Activated naive CD4-positive, alpha-beta T cell (primary cell): ENCODE measurements at places on chromosomes 5 and 9.
A peak's percentile ranks its signal among the peaks of the same experiment; 100 is the strongest.

DNA sequence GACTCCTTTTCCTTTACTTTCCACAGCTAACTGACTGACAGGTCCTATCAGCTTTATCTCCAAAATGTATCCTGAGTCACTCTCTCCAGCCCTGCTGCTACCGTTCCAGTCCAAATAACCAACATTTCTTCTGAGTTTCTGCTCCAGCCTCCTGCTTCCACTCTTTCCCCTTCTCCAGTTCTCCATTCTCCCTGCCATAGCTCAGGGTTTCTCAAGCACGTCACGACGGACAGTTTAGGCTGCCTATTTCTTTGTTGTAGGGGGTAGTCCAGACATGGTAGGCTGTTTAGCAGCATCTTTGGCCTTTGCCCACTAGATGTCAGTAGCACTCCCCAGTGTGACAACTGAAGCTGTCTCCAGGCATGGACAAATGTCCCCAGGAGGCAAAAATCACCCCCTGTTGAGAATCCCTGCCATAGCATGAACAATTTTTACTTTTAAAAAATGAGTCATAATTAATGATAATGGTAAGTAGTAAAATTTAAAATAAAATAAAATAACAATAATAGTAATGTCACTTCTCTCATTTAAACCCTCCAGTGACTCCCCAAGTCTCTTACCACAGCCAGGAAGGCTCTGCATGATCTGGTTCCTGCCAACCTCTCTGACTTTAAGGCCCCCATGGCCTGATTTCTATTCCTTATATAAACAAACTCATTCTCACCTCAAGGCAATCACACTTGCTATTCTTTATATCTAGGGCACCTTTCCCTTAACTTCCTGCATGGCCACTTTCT lies 105.4 kb upstream of the FER start:
- peak; percentile 1 for DNase-seq

DNA sequence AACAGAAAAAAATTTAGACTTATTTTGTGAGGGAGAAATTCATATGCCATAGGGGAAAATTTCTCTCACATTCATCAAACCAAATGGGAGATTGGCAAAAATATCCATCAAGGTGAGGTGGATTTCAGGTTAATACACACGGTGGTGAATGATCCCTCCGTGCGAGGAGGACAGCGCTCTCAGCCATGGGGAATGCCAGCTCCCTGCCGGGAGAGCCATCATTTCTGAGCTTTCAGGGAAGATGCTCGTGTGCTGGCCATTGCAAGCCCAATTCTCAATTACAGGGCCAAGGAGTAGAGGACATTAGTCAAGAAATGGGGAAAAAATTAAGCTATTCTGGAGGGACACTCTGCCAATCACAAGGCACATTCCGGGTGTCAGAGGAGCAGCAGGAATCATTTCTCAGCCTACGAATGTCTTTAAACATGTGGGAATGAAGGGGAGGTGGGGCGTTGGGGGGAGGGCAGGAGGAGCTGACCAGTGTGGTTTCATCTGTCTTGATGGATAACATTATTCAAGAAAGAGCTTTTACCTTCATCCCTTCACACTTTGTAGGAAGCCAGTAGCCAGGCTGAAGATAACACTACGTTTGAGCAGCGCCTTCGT lies 165.5 kb downstream of the DAB2IP start:
- DNase-seq, result no peak

- DNase-seq, result no peak
Observed at GRCh38 chr9:107488375-107489143, 1.0 kb downstream of the KLF4 start.

GRCh38 chr5:166979307-166979895 lies 1312.0 kb upstream of the WWC1 start:
- no peak for DNase-seq

DNA sequence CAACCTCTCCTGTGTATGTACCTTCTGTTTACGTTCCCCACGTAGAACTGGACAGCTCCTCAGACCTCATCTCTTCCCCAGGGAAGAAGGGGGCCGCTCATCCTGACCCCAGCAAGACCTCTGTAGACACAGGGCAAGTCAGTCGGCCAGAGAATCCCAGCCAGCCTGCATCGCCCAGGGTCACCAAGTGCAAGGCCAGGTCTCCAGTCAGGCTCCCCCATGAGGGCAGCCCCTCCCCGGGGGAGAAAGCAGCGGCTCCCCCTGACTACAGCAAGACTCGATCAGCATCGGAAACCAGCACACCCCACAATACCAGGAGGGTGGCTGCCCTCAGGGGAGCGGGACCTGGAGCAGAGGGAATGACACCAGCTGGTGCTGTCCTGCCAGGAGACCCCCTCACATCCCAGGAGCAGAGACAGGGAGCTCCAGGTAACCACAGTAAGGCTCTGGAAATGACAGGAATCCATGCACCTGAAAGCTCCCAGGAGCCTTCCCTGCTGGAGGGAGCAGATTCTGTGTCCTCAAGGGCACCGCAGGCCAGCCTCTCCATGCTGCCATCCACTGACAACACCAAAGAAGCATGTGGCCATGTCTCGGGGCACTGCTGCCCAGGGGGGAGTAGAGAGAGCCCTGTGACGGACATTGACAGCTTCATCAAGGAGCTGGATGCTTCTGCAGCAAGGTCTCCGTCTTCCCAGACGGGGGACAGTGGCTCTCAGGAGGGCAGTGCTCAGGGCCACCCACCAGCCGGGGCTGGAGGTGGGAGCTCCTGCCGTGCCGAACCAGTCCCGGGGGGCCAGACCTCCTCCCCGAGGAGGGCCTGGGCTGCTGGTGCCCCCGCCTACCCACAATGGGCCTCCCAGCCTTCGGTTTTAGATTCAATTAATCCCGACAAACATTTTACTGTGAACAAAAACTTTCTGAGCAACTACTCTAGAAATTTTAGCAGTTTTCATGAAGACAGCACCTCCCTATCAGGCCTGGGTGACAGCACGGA lies 86.7 kb downstream of the GOLPH3 start:
- DNase-seq, result no peak

GRCh38 chr5:31477516-31477915 lies 54.4 kb downstream of the DROSHA start:
- DNase-seq, result no peak

GRCh38 chr9:95021166-95021886 lies 294.8 kb downstream of the AOPEP start:
- DNase-seq, result no peak

GRCh38 chr9:88742483-88742882 lies 207.5 kb downstream of the NXNL2 start:
- no peak for DNase-seq

- DNase-seq, result peak; percentile 6
Observed at GRCh38 chr9:126490871-126491567, 122.7 kb upstream of the LMX1B start.

GRCh38 chr9:129464972-129465833 lies 155.7 kb downstream of the C9orf50 start:
- no peak for DNase-seq

- DNase-seq, result no peak
Observed at GRCh38 chr9:117407436-117408022, 7.3 kb downstream of the ASTN2 start.

DNA sequence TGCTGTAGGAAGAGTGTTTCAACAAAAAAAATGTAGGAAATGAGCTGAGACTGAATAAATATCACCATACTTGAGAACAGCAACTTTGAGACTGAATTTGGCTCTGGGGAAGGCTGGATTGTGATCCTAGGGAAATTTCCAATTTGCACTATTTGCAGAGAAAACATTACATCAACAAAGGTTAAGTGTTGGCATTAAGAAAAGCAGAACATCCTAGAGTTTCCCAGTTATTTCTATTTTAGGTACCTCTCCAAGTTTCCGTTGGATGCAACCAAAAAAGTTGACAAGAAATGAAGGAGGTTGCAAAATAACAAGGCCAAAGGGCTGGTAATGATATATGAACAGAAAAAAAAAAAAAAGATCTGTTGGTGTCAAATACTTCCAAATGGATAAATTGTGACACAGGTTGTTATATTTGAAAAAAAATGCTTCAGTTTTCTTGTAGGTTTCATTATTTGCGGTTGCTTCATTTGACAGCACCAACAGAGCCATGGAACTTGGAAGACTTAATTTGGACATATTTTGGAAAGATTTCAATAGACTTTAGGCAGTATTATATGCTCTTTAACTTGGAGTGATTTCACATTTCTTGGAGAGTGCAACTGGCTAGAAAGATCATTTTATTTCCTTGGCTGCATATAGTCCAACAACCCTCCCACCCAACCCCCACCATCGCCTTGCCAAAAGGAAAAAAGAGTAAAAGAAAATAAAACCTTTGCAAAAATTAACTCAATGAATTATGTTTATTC lies 230.8 kb downstream of the ZNF608 start:
- DNase-seq, result no peak

DNA sequence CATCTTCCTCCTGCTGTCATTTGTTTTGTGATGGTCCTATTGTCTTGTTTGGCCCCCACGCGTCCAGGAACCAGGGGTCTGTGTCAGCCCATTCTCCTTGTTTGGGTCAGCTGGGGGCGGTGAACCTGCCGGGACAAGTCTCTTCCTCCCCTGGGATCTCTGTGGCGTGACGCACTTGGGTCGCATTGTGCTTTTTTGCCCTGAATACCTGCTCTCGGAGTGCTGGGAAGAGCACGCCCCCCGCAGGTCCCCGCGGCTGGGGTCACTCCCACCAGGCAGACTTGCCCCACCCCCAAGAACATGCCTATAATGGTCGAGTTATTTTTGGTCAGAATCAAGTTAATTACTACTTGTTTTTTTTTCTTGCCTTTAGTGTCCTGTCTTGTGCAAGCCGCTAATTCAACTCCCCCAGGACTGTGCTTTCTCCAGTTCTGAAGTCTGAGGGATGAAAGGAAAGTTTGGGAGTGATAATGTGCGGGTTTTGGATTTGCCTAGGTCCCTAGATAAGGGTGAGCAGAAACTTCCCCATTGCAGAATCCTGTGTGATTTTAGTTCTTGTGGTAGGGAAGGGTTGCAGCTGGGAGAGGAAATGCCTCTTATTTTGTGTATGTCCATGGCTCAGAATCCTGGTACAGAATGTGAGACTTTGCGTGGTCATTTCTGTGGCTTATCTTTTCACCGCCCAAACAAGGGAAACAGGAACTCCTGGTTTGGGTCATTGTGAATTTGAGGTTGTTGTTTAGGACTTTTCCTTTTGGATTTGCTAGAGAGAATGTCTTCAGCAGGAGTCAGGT lies 789 bp downstream of the ACER2 start:
- no peak for DNase-seq

DNA sequence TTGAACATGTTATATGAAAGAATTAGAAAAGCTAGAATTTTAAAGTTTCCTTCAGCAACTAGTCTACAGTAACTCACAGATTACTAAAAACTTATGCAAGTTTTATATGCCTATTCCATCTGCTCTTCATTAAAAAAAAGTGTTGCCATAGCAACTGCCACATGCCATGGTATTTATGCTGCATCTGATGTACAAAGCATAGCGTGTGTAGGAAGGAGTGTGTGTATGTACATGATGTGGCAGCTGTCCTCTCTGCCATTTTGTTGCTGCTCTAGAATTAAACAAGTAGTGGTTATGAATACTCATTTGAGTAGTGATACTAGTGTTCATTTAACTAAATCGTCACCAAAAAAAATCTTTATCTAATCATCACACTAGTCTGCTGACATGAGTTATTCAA lies 593.5 kb downstream of the CETN3 start:
- no peak for DNase-seq

DNA sequence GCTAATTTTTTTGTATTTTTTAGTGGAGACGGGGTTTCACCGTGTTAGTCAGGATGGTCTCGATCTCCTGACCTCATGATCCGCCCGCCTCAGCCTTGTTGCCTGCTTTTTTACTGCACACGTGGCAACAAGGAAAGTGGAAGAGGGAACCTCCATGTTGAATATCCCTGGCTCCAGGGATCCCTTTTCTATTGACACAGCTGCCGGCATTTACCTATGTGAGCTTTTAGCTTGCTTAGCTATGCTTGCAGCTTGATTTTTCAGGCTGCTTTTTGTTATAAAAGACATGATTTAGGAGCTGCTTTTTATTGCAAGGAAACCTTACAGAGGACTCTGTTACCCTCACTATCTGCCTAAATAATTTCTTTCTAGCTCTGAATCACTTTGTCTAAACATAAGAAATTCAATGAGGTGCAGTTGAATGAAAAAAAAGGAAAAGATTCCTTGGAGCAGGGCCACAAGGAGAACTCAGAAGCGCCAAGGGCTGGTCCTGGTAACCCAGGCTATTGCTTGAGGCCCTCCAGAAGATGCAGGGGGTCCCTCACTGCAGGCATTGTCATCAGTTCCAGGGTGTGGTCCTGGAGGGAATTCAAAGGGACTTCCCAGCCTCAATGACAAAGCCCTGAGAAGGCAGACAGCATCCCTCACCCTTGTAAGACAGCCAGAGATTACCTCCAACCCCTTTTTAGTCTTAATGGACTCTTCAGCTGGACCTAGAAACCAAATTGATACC lies 89.9 kb downstream of the SYK start:
- DNase-seq, result no peak

DNA sequence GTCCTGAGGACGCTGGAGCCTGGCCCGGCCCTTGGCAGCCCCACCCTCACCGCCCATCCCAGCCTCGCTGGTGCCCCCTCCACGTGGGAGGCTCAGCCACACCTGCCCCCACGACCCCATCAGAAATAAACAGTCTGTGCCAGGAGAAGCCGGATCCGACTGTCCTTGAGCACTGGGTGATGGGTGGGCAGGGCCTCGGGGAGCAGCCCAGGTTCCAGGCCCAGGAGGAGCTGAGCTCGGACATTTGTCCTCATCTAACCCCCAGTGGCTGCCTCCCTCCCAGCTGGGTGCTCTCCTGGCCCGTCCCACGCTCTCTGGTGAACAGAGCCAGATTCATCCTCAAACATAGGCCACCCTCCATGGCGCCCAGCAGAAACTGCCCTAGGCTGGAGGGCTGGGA lies 4.6 kb upstream of the PTGDS start:
- DNase-seq, result no peak
